Cerebellar nuclear complex (tissue), 1 donor: ENCODE measurements at places on chromosomes 6 and 20.

DNA sequence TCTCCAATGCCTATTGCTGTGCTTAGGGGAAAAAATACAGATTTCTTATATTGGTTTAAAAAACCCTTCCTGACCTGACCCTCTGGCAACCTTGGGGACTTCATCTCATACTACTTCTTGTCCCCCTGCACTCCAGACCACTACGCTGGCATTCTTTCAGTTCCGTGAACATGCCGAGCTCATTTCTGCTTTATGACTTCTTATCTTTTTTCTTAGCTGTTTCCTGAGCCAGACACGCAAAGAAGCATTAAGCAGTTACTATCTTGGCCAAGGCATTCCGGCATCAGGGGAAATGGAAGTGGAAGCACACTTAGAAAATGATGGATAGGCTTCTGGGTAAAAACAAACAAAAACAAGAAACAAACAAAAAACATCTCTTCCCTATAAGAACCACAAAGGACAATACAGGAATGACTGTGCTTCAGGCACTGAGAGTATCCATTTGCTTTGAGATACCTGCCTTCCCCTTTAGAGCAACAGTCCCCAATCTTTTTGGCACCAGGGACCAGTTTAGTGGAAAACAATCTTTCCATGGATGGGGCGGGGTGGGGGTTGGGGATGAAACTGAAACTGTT is 4.4 kb upstream of the CCDC28A start:
- DNase-seq: no peak

DNA sequence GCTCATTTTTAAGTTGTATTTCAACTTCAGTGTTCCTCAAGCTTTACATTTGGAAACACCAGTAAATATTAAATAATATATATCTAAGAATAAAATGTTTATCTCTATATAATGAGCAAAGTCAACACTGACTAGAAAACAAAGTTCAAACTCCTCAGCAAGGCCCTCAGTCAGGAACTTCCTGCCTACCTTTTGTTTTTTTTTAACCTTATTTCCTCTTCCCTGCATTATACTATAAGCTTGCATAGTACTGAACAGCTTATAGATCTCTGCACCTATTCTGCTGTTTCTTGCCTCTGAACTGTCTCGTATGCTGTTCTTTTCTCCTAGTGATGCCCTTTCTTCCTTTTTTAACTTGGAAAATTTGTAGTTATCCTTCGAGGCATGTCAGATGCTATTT is 29.6 kb downstream of the ADGB start:
- DNase-seq: no peak

DNA sequence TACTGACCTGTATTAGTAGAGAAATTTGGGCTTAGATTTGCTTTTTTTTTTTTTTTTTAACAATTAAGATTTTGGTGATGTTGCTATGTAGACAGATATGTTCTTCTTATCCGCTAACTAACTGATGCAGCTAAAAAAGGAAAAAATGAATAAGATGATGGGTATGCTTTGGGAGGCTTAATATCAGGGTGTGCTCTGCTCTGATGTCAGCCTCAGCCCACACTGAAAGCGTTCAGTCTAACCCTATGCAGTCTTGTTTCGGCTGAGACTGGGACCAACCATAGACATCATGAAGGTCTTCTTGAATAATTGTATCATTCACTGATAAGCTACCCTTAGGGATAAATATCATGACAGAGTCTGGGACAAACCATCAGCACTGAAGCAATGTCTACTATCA is 6.9 kb upstream of the CCN2 start:
- DNase-seq: no peak

DNA sequence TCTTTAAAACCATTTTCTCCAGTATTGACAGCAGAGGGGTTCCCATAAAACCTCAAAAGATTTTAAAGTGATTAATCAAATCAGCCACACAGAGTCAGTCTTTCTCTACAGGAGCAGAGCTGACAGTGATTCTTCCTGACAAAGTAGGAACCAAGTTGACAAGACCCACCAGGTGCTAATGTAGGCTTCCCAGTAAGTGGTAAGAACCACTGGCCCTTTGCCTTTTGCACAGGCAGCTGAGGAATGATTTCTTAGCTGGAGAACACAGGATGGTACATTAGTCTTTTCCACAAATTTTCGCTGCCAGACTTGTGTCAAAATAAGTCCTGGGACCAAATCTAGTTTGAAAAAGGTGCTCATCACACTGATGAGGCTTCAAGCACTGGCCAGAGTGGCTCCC is 95.8 kb downstream of the ARMC2 start:
- no peak for DNase-seq

DNA sequence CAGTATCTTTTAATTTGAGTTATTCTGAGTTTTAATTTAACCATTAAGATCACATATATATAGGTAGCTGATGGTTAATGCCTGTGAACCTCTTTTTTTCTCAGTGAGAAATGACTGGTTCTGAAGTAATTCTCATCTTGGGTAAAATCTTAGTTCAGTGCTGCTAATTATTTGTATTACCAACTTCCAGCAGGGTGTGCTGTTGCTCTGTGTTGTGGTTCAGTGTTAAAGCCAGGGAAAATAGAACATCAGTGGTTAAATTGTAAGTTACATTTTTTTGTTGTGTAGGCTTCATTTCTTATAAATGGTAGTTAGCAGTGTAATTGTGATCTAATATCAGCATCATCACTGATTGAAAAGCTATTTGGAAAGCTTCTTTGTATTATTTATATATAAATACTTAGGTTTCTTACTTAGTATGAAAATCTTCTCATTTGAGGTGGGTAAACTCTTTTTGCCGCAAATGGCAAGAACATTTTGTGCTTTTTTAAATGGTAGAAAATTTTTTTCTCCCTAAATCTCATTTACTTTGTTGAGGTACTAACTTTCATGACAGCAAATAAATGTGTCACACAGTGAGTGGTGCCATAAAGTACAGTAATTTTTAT is 43.7 kb downstream of the CDC5L start:
- no peak for DNase-seq

GRCh38 chr6:137660296-137660731 is 166.1 kb upstream of the OLIG3 start:
- DNase-seq: no peak

DNA sequence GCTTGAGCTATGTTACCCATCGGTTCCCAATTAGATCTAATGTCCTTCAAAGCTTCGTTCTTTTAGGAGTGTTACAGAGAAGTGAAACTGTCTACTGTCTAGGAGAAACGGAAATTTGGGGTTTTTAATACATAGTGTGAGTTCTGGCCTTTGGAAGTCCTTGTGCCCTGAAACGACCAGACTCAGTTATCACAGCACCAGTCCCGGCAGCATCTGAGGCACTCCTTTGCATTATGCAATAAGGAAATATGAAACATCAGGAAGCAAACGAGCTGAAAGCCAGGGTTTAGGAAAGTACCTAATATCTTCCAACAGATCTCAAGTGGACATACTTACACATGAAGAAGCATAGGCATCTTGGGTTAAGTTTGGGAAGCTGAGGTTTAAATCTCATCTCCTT is 61.8 kb upstream of the ADGRF1 start:
- no peak for DNase-seq

GRCh38 chr20:6066582-6066981 is 12.7 kb upstream of the LRRN4 start:
- no peak for DNase-seq

- DNase-seq: no peak
These were observed 11.3 kb downstream of the GINS1 start for GRCh38 chr20:25418776-25419175.

DNA sequence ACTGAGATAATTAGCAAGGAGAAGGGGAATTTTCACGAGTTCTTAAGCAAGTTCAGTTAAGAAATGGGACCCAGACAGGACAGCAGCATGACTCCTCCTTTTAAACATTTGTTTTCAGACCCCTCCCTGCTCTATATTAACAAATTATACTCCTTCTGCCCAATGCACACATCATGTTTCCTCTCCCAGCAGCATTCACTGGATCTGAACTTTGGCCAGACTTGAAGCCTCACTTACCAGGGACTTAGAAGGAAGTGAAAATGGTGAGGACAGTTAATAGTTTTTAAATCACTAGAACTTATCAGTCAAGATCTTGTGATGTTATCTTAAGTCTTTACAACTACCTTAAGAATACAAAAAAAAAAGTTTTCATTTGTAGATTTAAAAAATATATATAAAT is 1174.7 kb upstream of the MAP3K7 start:
- no peak for DNase-seq

DNA sequence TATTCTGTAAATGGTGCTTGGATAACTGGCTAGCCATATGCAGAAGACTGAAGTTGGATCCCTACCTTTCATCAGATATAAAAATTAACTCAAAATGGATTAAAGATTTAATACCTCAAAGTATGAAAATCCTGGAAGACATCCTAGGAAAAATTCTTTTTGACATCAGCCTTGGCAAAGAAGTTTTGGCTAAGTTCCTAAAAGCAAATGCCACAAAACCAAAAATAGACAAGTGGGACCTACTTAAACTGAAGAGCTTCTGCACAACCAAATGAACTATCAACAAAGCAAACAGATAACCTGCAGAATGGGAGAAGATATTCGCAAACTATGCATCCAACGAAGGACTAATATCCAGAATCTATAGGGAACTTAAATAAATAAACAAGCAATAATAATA is 60.3 kb upstream of the RIPPLY2 start:
- DNase-seq: no peak
